Hematopoietic multipotent progenitor cell treated with erythropoietin and hydrocortisone succinate and interleukin-3 and kit ligand, for 15 days (in vitro differentiated cells): ENCODE measurements at places on chromosomes 3 and 15.

GRCh38 chr3:54008744-54009143, 113.6 kb upstream of the CACNA2D3 start:
- no peak for DNase-seq

DNA sequence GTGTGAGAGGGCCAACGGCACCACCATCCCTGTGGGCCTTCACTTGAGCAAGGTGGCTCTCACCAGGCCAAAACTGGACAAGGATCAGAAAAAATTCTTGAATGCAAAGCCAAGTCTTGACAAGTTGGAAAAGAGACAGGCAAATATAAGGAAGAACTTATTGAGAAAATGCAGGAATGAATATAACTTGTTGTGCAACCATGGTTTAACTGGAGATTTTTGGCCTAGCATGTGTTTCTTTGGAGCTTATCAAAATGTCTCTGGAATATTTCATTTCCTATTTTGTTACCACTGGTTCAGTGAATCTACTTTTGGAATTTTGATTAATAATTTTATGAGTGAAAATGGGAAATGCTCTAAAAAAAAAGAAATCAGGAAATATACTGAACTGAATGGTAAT, 42.5 kb downstream of the MCTP2 start:
- no peak for DNase-seq

DNA sequence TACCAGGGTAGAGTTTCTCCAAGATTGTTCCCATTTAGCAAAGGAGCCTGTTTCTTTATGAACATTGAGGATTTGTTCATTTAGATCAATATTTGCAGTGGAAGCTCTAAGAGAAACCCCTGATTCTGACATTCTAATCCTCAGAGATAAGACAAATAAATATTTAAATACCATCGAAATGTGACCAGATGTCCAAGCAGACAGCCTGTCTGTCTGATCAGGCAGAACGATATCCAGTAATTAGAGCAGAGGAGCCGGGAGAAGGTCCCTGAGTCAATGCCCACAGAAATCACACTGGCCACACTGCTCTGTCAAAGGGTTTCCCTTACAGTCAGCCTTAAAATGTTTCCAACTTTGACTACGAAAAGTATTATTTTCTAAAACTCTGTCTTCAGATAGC, 15.7 kb upstream of the ARPIN start:
- no peak for DNase-seq

DNA sequence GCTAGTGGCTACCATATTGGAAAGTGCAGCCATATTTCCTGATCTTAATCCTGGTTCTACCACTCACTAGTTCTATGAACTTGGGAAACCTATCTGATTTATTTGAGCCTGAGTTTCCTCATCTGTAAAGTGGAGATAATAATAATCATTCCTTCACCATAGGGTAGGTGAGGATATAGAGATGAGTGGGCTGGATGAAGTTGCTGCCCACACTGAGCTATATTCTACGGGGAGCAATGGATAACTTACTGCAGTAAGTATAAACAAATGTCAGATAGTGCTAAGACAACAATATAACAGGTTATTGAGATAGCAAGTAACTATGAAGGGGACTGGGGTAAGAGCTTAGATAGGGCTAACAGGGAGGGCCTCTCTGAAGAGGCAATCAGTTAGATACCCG, 251.5 kb upstream of the ADAMTS9 start:
- DNase-seq: no peak

- no peak for DNase-seq
These were observed 419.5 kb upstream of the C2CD4B start for GRCh38 chr15:62584301-62585235.
